ENCODE measurements at places on chromosomes 7 and 10.

DNA sequence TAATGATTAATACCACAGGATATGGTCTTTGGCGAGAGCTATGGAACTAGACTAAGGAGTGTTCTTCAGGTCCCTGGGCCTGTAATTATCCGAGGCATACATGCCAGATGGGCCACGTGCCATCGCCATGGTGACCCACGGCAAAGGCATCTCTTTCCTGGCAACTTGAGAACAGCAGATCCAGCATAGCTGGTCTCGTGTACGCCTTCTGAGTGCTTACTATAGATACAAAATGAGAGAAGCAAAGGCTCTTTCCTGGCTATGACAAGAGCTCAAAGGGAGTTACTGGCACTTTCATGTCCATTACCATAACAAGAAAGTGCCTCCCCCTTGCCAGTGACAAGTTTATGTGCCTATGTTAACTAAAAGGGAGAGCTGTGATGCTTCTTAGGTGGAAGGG, 26.0 kb upstream of the GLI3 start:
- DNase-seq, result no peak

DNA sequence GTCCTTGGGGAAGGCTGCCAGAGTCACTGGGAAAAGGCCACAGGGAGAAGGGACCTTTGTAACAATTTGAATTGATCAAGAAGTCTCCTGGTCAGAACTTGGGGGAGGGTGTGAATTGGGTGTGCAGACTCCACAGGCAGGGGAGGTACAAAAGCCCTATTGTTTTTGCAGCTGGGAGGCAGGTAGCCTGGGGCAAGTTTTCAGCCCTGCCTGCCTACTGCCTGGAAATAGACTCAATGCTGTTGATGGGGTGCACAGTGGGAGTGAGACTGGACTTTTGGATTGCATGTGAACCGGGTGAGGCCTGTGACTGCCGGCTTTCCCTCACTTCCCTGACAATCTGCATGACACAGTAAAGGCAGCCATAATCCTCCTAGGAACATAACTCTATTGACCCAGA, 947.0 kb downstream of the REEP3 start:
- no peak for DNase-seq

DNA sequence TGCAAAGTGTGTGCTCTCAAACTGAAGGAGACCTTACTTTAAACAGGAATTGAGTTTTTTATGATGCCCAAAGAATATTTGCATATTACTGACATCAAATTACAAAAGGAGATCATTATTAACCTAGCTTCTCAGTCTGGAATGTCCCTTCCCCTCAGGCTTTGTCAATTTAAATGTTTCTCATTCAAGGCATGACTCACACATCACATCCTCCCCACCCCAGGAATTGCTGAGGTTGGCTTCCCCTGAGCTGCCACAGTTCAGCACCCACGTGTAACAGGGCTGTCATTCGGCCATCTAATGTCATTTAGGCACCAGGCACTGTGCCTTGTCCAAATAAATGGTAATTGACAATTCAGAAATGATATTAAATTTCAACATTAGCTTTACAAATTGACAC, 305.9 kb upstream of the MGMT start:
- DNase-seq, result no peak

DNA sequence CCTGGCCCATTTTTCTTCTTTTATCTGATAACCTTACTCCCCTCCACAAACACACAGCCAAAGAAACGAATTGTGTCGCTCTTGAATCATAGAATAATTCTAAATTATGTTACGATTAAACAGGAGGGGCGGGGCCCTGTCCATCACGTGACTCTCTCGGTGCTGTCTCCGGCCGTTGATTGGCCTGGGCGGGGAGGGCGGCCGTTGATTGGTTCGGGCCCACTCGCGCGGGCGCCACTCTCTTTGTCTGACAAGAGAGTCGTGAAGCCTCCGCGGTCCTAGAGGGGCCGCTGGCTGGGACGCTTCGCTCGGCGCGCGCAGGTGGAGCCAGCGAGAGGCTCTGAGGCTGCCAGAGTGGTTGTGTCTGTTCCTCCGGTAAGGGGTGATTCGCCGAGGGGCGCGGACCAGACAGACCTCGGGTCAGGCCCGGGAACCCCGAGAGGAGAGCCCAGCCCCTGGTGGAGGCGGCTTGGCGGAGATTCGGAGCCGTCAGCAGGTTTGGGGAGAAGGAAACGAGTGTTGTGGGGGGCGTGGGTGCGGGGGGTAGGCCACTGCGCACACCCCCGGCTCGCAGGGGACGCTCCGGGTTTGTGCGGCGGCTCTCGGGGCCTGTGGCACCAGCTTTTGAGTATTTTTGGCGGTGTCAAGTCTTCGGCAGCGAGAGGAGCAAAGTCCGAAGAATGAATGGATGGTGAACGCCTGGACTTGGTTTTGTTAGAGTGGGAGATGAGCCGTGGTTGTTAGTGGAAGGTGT, at the start of gene ZNF789:
Gene ZNF789, plus strand, starts transcription at position 330 of the 754 bp plus-strand sequence. CDS start 3,567 bp downstream, outside the sequence.
- peak; percentile 97 for DNase-seq

GRCh38 chr10:85665681-85666080, 700.9 kb downstream of the GRID1 start:
- no peak for DNase-seq

GRCh38 chr7:66331883-66332282, 126.7 kb downstream of the TPST1 start:
- DNase-seq, result no peak

DNA sequence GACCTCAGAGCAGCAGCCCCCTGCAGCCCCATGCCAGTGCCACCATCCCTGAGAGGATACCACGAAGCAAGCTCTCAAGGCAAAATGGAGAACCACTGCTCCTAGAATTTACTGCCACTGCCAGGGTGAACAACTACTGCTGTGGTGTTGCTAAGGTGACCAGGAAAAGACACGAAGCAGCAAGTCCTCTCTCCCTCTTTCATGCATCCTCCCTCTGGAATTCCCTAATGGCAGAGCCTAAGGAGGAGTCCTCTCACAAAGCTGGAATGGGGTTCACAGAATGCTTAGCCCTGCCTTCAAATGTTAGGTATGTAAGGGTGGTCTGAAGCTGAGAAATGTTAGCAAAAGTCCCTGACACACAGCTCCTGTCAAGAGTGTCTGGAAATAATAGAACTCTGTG, 35.8 kb upstream of the NPSR1 start:
- no peak for DNase-seq

DNA sequence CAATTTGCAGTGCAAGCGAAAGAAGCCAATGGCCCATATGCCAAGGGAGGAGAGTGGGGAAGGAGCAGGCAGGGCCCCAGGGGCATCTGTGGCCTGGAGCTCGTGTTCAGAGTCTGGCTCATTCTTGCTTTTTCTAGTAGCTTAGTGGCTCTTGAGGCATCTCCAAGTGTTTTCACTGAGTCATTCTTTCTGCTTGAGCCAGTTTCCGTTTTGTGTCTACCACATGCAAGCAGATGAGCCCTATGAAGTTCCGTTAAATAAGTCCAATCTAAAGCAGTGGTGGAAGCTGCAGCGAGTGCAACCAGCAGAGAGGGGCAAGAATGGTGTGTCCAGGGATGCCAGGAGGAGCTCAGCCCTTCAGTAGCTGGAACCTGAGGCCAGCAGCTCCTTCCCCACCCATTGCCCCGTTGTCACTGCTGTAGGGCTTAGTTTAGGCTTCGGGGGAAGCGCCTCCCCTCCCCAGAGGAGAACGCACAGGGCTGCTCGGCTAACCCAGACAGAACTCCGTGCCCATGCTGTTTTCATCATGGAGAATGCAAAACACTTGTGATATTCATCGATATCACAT, 57.4 kb upstream of the EBF3 start:
- DNase-seq, result no peak

GRCh38 chr7:137091396-137091795, 222.9 kb downstream of the CHRM2 start:
- DNase-seq, result no peak

GRCh38 chr7:123798532-123799188, 46.3 kb upstream of the HYAL4 start:
- DNase-seq, result no peak

- no peak for DNase-seq
These were observed 11.5 kb downstream of the AUTS2 start for GRCh38 chr7:69609541-69610373.

DNA sequence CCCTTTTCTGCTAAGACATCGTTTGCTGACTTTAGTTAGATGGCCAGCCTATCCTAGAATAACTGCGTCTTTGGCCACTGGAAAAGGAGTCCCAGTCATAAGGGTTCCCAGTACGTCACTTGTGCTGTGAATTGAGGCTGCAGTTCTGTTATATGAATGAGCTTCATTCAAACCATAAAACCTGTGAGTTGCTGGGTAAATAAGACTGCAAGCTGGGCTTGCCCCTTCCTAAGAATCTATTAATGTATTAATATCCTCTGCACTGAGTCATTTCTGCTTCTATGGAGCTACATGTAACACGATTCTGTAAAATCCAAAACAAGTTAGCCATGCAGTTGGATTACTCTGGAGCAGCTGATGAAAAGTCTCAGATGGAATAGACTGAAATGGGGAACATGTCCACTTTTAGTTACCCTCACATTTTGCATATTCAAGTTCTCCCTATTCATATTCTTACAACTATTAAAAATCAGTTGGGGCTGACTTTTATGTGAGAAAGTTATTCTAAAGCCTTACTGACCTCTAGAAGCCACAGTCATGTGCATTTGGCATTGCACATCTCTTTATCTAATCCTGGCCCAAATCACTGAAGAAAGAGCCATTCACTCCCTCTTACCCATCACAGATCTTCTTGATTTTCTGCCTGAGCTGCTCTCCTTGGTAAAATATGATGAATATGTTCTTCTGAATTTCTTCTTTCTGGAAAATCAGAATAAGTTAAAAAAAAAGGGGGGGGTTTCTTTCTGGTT, 41.8 kb upstream of the TMEM213 start:
- DNase-seq, result no peak
